ENCODE measurements at places on chromosomes 2 and 18. TPM values are rescaled to one million over a fixed set of nuclear protein-coding genes. Genes with fewer than 3 reads are reported as not detected.

MOGAT1 gene
- total RNA-seq = not detected

EFHD1 gene
- 46.7 TPM for total RNA-seq

POTEF gene
- total RNA-seq = not detected

MAP3K19 gene
- total RNA-seq = not detected

TMX3 gene
- 47.1 TPM for total RNA-seq

GPBAR1 gene
- total RNA-seq = 4.6 TPM

EHD3 gene
- total RNA-seq = 8.3 TPM

CYP1B1 gene
- total RNA-seq = 242 TPM

TMBIM1 gene
- 221 TPM for total RNA-seq

FN1 gene
- 709 TPM for total RNA-seq

MARS2 gene
- total RNA-seq = 8.0 TPM

PIAS2 gene
- 25.3 TPM for total RNA-seq

SERPINB4 gene
- total RNA-seq = not detected

PAIP2B gene
- 12.6 TPM for total RNA-seq

OR6B2 gene
- 3.3 TPM for total RNA-seq

ARID5A gene
- 23.8 TPM for total RNA-seq

SOCS6 gene
- total RNA-seq = 19.9 TPM

C18orf54 gene
- 2.7 TPM for total RNA-seq

SPATA3 gene
- total RNA-seq = not detected

ASXL3 gene
- total RNA-seq = 6.5 TPM

ORC4 gene
- total RNA-seq = 38.7 TPM

RIT2 gene
- total RNA-seq = not detected

TFPI gene
- 95.9 TPM for total RNA-seq

All from tibial nerve (tissue), 4 donors.